ENCODE measurements at places on chromosomes 4 and X.

GRCh38 chr4:20087522-20087911 lies 164.2 kb upstream of the SLIT2 start:
- DNase-seq: no peak

GRCh38 chrX:76971393-76972376 lies 475.5 kb upstream of the FGF16 start:
- DNase-seq: no peak

GRCh38 chrX:5907207-5907606 lies 321.5 kb downstream of the NLGN4X start:
- DNase-seq: no peak

DNA sequence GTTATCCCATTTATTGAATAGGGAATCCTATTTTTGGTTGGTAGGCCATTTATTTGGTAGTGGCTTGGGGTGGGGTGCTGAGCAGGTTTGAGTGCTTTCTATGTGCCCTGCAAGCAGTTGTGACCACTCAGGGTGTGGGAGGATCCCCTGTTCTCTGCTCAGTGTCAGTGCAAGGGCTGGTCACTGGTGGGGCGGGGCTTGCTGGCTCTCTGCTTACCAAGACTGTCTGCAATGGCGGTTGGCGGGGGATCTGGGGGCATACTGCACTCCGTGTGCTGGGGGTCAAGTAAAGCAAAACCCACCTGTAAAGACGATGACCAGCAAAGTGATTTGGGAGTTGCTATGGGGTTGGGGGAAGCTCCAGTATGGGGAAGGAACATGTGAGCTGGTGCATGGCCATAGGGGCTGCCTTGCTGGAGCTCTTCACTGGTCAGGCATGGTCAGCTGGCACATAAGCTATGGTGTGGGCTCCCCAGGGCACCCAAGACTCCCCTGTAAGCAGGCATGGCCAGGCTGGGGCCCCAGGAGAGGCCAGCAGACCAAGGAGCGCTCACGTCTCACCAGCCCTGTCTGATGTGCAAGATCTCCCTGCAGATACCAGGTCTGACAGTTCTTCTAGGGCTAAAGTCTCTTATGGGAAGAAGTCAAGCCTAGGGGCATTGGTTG lies 83.0 kb upstream of the GRXCR1 start:
- no peak for DNase-seq

DNA sequence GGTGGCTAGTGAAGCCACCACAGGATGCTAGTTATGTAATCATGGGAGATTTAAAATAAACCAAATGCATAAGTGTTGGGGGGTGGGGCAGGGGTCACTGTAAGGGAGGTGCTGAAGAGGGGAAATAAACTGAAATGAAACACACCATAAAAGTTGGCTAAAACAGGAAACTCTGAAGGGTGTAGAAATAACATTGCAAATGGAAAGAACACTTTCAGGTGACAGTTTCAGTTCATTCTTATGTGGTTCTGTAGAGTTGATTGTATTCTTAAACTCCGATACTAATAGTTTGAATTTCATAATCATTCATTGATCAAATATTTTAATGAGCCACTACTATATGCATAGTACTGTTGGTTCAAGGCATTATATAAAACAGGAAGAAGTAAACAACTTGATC lies 80.1 kb downstream of the HDAC8 start:
- DNase-seq: no peak

- DNase-seq: no peak
Measured at GRCh38 chrX:148314876-148315275, 185.5 kb upstream of the AFF2 start.

- no peak for DNase-seq
Measured at GRCh38 chrX:10433296-10433965, 187.0 kb downstream of the MID1 start.

DNA sequence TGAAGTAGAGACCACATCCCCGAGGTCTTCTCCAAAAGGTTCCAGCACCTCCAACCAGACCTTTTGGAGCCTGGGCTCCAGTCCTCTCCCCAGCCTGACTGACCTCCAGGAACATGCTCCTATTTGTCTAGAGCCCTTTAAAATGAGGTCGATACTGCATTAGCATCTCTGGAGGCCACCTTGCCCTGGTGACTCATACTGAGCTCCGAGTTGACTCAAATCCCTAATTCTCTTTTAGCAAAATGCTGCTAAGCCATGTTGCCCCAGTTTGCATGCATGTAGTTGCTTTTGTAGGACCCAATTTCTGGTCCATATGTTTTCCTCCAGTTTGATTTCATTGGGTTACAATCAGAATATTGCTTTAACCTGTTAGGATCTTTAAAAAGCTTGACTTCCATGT lies 43.5 kb upstream of the CITED1 start:
- DNase-seq: no peak

GRCh38 chrX:1124531-1124930 lies 87.9 kb downstream of the CRLF2 start:
- no peak for DNase-seq

GRCh38 chr4:52948057-52948423 lies 85.9 kb downstream of the RASL11B start:
- DNase-seq: no peak

GRCh38 chrX:52271206-52271605 lies 86.5 kb downstream of the MAGED4 start:
- DNase-seq: no peak

GRCh38 chr4:153204728-153205648 lies 745 bp downstream of the TRIM2 start:
- no peak for DNase-seq

GRCh38 chr4:127846765-127847164 lies 33.9 kb upstream of the PLK4 start:
- no peak for DNase-seq

- DNase-seq: peak; percentile 3
Measured at GRCh38 chr4:64158648-64159326, 250.5 kb downstream of the TECRL start.

DNA sequence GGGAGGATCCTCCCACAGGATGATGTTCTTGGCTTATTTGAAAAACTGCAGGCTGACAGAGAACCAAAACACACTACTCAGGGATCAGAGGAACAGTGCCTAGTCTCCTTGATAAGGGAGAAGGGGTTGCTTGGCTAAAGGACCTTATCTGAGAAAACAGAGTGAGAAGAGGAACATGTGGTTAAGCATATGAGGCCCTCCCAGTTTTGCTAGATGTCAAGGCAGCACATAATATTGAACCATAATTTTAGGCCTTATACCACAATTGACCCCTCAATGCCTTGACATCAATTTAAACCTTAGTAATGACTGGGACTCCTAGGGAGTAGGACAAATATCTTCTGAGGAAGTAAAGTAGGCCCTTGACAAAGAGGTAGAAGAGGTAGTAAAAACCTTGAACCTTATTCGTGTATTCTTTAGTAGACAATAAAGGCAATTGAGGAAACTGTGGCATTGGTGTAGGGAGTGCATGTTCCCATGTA lies 79.3 kb downstream of the TEX13C start:
- DNase-seq: no peak

- DNase-seq: no peak
Measured at GRCh38 chrX:39065051-39065871, 264.0 kb downstream of the MID1IP1 start.

DNA sequence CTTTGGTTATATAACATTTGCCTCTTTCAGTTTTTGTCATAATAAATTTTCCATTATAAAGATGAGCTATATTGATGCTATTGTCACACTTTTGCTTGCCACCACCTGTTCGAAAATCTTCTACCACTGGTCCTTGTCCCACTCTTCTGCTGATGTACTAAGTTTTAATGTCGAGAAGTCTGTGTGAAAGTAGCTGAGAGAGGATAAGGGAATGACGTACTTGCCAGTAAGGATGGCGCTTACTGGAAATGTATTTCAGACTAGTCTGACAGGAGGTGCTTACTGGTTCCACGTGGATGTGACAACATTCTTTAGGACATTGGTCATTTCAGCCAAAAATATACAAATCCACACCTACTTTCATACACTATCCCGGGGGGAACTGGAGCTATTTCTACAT lies 132.7 kb upstream of the NR3C2 start:
- DNase-seq: no peak

- DNase-seq: no peak
Measured at GRCh38 chr4:147991543-147992283, 259.8 kb downstream of the ARHGAP10 start.

GRCh38 chrX:153862369-153863250 lies 23.4 kb downstream of the L1CAM start:
- DNase-seq: no peak

- no peak for DNase-seq
Measured at GRCh38 chrX:2784026-2784425, 32.2 kb downstream of the XG start.

GRCh38 chrX:130176354-130176776 lies 4.6 kb downstream of the RAB33A start:
- no peak for DNase-seq

DNA sequence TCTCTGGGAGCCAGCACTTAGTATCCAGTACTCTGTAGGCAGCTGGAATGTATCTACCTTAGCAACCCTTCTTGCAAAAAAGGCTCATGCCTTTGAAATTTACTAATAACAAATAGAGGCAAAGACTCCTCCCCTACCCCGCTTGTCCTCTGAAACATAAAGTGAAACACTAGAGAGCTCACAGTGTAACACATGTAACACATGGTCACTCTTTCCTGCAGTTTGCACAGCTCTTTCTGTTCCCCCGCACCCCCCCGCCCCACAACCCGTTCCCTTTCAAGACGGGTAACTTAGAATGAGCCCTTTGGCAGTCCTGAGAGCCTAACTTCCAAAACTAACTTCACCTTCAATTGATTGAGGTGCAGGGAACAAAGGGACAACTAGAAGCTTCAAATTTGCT lies 6.0 kb upstream of the BCORL1 start:
- DNase-seq: no peak

DNA sequence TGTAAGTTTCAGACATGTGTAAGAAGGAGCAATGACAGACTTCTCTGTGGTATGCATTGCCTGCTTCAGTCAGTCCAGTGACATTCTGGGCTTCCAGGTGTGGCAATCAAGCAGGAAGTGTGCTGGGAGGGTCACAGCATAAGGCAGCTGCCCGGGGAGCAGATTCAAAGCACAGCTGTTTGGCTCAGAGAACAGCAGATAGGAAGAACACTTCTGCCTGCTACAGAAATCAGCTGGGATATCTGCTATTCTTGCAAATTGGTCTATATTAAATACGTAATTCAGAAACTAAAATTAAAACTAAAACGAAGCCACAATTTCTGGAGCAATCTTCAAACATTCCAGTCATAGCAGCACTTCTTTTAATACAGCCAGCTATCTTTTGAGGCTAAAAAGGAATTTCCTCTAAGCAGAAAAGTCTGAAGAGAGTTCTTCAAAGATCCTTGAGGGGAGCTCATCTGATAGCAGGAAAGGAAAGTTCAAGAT lies 47.5 kb upstream of the GALNT7 start:
- no peak for DNase-seq

- peak; percentile 32 for DNase-seq
Measured at GRCh38 chr4:147707892-147708672, 23.8 kb upstream of the ARHGAP10 start.

DNA sequence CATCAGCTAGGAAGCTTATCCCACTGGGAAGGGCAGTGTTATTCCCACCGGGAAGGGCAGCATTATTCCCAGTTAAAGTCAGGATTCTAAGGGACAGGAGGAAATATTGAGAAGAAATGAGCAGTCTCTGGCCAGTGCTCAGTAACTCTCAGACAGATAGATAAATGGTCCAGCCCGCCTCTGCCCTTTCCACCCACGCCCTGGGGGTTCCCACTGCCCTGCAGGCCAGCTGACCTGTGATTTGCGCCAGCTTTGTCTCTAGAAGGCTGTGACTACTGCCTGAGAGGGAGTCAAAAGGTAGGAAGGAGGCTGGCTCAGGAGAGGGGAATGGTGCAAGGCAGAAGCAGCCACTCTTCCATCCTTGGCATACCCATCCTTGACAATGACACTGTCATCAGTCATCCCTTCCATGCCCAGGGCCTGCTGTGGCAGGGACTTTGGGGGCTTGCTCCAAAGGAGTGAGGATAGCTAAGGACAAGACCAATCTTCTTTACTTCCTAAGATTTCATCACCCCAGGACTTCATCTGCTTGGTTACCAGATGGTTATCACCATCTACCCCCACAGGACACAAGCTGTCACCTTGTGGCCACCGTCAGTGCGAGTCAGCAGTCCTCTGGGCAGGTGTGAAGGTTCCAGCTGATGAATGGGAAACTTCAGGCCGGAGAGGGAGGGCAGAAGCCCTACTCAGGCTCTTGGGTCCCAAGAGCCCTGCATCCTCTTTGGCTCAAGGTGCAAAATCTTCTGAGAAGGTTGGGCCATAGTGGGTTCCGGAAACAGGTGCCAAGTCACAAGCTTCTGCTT lies 49.5 kb downstream of the SEPSECS start:
- no peak for DNase-seq

DNA sequence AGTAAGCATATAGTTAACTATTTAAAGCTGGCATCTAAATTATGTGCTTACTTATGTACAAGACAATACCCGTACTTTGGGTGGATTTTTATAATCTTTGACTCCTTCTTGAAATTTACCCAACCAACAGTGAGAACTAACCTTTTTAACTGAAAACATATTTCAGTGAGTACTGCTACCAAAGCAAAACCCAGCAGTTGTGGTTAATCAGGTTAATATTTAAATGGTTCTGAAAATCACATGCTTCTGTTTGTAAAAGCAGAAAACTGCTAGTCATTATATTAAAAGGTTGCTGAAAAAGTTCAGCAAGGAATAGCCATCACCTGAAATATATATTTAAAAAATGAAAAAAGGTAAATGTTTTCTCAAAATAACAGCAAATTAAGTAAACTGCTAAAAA lies 20.0 kb downstream of the UBE2D3 start:
- DNase-seq: no peak

DNA sequence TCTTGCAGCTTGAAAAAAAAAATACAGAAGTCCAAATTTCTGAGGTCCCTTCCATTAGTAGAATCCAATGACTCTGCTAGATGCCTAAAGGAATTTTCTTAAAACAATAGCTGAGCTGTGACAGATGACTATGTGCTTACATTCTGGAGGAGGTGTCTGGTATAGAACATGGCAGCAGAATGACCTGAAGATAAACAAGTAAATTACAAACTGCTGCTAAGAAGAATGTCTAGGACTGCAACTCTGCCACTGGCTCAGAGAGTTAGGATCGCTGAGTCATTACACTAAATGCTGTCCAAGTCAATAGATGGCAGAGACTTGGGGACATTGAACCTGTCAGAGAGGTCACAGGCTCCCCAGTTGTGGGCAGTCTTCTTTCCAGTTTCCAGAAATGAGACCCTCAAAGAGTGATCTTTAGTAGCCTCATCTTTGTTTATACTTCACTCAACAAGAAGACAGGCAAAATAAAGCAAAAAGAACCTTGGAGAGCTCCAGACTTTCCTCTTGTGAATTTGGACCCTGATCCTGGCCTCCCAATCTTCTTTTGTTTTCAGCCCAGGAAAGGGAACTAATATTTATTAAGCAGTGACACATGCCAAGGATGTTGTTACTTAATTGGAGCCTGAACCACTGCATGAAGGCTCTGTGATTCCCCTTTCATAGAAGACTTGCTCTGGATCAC lies 56.4 kb upstream of the SCML1 start:
- no peak for DNase-seq

- no peak for DNase-seq
Measured at GRCh38 chr4:167629272-167629671, 395.0 kb upstream of the SPOCK3 start.

DNA sequence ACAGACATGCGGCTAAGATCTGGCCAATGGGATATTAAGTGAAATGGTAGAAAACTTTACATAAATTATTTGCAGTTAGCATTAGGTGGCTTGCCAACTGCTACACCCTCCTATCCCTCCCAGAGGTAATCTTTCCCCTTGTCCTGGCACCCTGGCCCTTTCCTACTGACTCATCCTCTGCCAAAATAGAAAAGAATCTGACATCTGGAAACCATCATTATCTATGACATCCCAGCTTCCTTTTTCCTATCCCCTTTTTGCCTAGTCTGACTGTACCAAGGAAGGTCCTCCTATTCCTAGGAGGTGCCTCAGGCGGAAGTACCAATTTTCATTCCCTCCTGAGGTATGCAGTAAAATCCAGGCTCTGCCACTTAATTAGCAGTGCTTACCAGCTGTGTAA lies 163.6 kb upstream of the KLF3 start:
- DNase-seq: no peak
